Spleen (tissue), 13 donors: ENCODE measurements at places on chromosomes 12 and 14. TPM values are rescaled to one million over a fixed set of nuclear protein-coding genes. Genes with fewer than 3 reads are reported as not detected.

DNA sequence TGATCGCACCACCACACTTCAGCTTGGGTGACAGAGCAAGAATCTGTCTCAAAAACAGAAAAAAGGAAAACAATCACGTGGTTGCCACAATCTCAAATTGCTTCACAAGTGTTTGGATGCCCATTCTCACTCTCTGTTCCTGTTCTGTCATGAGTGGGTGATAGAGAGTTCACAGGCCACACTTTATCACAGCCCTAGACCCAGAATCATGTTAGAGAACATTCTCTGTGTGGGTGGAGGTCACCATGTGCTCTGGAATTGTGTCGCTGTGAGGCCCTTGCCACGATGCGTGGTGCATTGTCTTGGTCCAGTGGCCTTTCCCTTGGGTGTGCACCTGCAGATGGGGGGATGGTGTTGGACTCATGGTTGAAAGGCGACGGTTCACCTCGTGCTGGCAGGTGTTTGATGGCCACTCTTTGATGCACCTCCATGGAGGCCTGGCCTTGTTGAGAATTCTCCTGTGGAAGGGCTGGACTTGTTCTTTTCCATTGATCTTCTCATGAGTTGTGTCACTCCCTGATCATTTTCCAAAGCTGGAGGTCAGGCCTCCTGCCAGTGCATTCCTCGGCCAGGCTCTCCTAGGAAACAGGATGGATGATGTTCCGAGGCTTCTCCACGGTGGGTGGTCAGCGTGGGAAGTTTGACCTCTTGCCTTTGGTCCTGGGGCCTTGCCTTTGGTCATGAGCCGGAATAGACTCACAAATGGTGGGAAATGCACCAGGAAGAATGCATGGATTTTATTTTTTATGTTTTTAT, 91.9 kb downstream of the SLC24A4 start:
- no peaks in the 10 kb centered on the region for H3K36me3 ChIP-seq
- DNase-seq = no peak
- H3K27ac ChIP-seq = peak overlapping the region; percentile 42
- no peak overlapping the region for H3K4me3 ChIP-seq
- H3K27me3 ChIP-seq = no peaks in the 10 kb centered on the region

HEATR5A gene
- polyA plus RNA-seq = 4.4 TPM

CBLN3 gene
- polyA plus RNA-seq = 5.8 TPM

DNA sequence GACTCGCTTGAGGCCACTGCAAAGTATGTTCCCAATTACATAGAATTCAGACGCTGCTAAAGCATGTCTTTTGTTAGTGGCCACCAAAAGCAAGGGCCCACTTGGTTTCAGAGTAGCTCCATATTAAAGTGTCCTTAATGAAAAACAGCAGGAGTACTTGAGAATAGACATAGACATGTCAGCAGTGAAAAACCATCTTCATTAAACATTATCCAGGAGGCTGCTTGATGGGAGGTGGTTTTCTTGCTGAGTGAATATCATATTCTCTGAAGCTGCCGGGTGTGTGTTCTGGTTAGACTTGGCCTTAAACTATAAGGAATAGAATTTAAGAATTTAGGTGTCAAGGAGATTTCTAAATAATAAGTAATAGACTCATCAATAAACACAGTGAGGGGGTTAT, 79.5 kb upstream of the CCDC198 start:
- H3K4me1 ChIP-seq = no peaks in the 10 kb centered on the region
- H3K36me3 ChIP-seq = no peaks in the 10 kb centered on the region
- no peak for DNase-seq
- H3K27me3 ChIP-seq = no peaks in the 10 kb centered on the region
- no peak overlapping the region for H3K27ac ChIP-seq

USP44 gene
- polyA plus RNA-seq = 1.8 TPM
